ENCODE measurements at places on chromosomes 7 and 10. TPM values are rescaled to one million over a fixed set of nuclear protein-coding genes. Genes with fewer than 3 reads are reported as not detected.

The SH3PXD2A gene
- polyA plus RNA-seq: 26.3 TPM

The AUTS2 gene
- polyA plus RNA-seq: 3.5 TPM

The SLC18A3 gene
- polyA plus RNA-seq: not detected

DNA sequence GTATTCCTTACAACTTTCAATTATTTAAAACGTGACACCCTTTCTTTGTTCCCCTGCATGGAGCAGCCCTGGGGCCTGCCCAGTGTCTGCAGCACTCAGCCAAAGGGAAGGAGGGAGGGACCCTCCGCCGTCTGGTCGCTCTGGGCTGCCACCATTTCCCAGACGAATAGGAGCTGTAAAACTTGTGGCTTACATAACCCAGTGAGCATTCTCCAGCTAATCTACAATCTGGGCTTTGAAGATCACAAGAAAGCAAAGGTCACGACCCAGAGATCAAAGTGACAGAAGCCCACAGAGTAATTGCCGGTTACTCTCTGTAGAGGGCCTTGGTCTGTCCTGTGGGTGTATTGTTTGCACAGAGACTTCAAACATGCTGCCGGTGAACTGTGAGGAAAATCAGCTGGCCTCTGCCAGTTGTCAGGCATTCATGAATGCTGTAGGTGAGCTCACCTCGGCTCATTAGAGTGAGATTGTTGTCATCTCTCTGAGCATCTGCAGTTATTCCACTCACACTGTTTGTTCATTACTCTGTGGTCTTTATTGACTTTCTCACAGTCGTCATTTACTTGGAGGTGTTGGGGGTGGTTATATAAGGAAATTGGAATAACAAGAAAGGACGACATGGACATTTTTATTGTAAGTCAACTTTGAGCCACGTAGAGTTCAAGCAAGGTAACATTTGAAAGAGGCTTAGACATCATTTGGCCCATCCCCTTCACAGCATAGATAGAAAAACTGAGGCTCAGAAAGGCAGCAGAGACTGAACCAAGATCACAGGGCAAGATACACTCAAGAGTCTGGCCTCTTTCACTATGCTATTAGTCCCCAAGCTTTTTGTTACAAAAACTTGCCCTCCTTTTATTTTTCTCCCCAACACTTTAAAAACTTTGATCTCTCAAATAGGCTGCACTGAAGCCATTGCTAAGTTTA, 619.8 kb downstream of the LRMDA start:
- no peaks in the 10 kb centered on the region for H3K36me3 ChIP-seq
- peaks cover 28% of the 10 kb centered on the region for H3K27me3 ChIP-seq
- no peaks in the 10 kb centered on the region for H3K4me1 ChIP-seq
- H3K4me3 ChIP-seq: no peak overlapping the region
- no peak for DNase-seq

DNA sequence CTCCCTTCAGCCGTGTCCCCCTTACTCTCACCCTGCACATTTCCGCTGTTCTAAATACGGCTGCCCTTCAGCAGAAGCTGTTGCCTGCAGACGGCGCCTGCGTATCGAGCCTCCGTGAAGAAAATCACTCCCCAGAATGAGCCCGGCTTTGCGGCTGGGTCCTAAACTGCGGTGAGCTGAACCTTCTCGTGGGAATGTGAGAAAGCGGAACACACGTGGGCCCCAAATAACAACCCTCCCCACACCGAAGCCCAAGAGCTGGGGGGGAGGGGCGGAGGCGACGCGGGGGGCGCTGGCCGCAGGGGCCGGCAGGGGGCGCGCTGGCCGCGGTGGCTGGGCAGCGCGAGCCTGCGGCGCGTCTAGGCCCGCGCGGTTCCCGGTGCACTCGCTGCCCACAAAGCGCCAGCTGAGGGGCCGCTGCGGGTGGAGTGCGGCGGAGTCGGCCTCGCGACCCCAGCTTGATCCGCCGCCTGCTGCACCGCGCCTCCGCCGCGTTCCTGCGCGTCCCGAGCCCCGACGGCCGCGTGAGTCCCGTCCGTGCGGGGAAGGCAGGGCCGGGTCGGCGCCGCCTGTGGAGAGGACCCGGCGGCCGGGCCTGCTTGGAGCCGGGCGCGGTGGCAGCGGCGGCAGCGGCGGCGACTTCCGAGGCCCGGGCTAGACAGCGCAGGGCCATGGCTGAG, at the start of gene ZNF398:
Gene ZNF398 (plus strand): TSS at position 382 of the 680 bp plus-strand sequence. CDS start 290 bp downstream, at position 672.
- no peaks in the 10 kb centered on the region for H3K36me3 ChIP-seq
- peak; percentile 77 for DNase-seq
- 0 out of 2 replicates have a peak, but pooled peaks cover 2% of the 10 kb centered on the region for H3K4me1 ChIP-seq

DNA sequence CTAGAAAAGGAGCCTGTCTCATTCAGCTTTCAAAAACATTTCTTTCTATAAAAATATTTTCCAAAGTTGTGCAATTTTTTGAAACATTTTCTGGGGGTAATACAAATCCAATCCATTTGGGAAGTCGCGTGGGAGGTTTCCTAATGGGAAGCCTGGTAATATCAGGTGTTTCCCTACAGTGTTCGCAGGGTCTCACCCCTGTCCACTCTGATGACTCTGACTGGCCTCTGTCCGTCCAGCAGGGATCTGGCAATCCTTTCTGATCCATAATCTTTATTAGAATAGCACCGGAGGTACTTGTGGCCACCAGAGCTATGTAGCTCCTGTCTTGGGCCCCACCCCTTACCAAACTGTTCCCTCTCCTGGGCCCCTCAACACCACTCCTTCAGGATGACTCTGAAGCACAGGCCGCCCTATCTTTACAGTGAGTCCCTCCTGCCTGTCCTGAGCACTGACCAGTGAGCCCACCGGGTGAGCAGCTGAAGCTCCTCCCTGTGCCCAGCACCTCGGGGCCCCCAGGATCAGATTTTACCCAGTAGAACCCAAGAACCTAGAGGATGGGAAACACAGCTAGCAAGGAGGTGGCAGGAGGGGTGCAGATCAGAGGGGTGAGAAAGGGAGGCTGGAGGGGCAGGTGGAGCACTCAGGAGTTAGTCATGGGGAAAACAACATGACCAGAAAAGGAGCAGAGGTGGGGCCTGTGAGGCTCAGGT, 84.8 kb downstream of the PTPRE start:
- DNase-seq: no peak
- H3K4me1 ChIP-seq: peaks cover 4% of the 10 kb centered on the region
- H3K36me3 ChIP-seq: no peaks in the 10 kb centered on the region
- H3K27me3 ChIP-seq: no peaks in the 10 kb centered on the region

- peaks cover 14% of the 10 kb centered on the region for H3K36me3 ChIP-seq
- H3K27ac ChIP-seq: no peak overlapping the region
Observed at GRCh38 chr10:125151170-125151552, 9.2 kb downstream of the CTBP2 start.

DNA sequence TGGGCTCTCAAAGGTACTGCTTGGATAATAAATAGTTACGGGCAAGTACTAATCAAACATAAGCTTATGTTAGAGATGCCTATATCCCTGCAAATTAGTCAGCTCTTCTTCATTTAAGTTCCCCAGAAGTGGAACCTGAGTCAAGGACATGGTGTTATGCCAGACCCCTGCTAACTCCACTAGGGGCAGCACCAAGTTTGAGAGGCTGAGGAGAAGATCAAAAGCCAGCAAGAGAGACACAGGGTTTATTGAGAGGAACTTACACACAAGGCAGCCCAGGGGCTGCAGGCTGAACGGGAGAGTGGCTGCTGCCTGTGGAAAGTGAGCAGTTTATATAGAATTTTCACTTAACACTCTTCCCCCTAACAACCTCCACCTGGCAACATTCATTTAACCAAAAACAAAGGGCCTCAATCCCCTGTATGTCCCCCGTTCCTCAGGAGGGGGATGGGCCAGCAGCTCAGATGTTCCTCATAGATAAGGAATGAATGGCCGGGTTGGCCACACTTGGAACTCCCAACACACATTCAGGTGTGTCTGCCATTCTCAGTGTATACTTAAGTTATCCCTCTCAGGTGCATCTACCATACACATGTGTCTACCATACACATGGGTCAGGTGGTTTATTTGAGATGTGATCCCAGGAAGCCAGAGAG, 62.6 kb upstream of the GHITM start:
- no peaks in the 10 kb centered on the region for H3K27me3 ChIP-seq
- peaks cover 2% of the 10 kb centered on the region for H3K4me1 ChIP-seq
- peak overlapping the region; percentile 59 for H3K27ac ChIP-seq

- H3K27ac ChIP-seq: no peak overlapping the region
- H3K36me3 ChIP-seq: no peaks in the 10 kb centered on the region
- no peak for DNase-seq
- H3K4me3 ChIP-seq: no peak overlapping the region
- H3K27me3 ChIP-seq: peaks cover 11% of the 10 kb centered on the region
Observed at GRCh38 chr7:135234727-135235126, 1.1 kb downstream of the STRA8 start.

All from IMR-90 (cell line).